ENCODE measurements at places on chromosomes 5 and 9.

DNA sequence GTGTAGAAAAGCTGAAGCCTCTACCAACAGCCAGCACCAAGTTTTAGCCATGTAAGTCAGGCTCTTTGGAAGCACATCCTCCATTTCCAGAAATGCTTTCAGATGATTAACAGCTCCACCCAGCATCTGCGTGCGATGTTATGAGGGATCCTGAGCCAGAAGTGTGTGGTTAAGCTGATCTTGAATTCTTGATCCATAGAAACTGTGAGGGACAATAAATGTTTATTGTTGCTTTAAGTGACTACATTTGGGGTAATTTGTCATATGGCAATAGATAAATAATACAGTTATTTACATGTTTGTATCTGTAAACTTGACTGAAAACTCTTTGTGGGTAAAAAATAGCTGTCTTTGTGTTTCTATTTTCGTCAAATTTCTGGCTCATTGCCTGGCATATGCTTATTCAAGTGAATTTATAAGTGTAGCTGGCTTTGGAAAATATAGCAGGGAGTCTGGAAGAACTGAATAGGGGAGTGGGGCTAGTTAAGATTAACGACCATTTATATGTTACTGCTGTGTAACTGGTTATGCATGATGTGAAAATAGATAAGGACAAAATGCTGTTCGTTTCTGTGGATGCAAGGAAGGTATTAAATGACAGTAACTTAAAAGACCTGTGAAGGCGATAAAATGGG is 234.1 kb downstream of the LRRC70 start:
- DNase-seq = peak; percentile 54

DNA sequence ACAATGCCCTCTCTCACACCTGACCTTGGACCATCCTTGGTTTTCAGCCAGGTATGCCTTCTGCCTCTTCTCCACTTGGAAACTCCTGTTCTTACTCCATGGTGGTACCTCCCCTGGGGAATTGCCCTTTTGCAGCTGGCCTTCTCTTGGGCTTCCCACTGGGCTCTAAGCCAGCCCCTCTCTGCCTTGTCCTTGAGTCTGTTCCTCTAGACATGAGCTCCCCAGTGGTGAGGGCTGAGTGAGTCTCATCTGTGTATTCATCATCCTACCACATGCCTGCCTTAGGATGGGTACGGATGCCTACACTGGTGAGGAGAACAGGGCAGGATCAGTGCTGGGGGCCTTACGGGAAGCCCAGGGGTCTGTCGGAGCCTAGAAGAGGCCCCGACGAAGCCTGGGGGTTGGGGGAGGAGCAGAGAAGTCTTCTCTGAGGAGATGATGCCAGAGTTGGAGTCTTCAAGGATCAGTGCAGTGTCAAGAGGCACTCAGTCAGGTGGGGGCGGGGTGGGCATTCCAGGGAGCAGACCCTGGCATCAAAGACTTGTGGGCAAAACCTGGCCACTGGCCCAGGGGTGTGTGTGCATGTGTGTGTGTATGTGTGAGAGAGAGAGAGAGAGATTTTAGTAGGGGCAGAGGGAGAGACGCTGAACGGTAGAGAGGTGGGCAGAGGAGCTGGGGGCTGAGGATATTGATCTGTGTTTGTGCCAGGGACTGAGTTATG is 5.2 kb upstream of the CRB2 start:
- no peak for DNase-seq

GRCh38 chr5:110548171-110548570 is 178.3 kb downstream of the TMEM232 start:
- no peak for DNase-seq

GRCh38 chr5:6490693-6491092 is 42.0 kb downstream of the UBE2QL1 start:
- DNase-seq = peak; percentile 56

GRCh38 chr9:125255781-125256391 is 5.7 kb upstream of the GAPVD1 start:
- DNase-seq = no peak

GRCh38 chr5:149938279-149938678 is 6.3 kb downstream of the PDE6A start:
- peak; percentile 51 for DNase-seq

DNA sequence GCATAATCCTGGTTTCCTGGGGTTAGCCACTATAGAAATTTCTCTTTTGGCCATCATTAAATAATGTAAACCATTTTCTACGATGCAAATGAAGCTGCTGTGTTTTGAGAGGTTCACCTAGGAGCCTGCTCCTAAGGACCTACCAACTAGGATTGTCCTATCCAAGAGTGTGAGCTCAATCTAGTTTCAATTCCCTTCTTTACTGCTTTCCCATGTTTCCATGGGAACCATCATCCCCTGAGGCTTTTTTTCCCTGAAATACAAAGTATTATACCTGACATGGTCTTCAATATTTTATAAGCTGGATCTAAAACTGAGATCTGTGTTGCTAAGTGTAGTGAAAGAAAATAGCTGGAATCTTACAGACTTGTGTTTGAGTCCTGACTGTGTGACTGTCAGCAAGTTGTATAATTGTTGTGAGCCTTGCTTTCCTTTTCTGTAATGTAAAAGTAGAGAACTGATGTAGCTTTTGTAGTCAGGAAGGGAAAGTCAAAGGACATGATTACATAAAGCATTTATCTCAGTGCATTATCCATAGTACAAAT is 453.2 kb downstream of the PRR16 start:
- no peak for DNase-seq

GRCh38 chr5:78829811-78830527 is 155.1 kb downstream of the ARSB start:
- no peak for DNase-seq

GRCh38 chr5:38462976-38463633 is 93.3 kb downstream of the LIFR start:
- DNase-seq = no peak

GRCh38 chr5:163913548-163913947 is 408.1 kb downstream of the MAT2B start:
- DNase-seq = no peak

DNA sequence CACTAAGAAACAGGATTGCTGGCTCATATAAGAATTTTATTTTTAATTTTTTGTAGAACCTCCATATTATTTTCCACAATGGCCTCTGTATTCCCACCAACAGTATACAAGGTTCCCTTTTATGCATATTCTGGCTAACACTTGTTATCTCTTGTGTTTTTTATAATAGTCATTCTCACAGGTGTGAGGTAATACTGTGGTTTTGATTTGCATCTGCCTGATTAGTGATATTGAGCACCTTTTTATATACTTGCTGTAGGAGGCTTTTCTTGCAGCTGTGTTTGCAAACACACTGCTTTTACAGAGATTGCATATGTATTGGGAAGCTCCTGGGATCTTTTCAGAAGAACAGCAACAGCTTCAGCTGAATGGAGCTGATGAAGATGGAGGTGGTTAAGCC is 164.8 kb downstream of the DEPDC1B start:
- no peak for DNase-seq

DNA sequence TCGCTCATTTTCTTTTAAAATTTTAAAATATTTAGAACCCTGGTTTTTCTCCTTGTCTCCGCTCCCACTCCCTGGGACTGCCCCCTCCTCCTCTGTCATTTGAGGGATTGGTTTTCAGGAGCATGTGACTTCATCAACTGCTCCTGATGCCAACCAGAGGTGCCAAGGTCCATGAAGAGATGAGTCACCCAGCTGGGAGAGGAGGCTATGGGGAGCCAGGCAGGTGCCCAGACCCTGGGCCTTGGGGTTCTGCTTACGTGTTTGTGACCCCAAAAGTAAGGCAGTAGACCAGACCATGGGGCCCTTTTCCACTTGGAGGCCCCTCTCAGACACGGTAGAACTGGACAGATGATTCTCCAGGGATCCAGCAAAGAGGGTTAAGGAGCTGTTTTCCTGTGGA is 167.0 kb downstream of the FGF18 start:
- no peak for DNase-seq

GRCh38 chr5:142141463-142141862 is 32.9 kb downstream of the NDFIP1 start:
- no peak for DNase-seq

DNA sequence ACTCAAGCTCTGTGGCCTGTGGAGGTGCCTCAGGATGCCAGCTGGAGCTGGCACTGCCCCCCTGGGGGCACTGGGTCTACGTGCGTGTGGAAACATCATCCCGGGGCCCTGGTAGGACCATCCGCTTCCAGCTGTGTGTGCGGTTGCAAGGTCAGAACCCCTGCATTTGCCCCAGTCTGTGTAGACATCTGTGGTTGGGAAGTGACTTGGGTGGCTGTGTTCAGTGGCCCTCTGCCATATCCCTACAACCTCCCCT is 12.5 kb downstream of the TMEM8B start:
- no peak for DNase-seq

- no peak for DNase-seq
Observed at GRCh38 chr5:179620293-179620692, 3.2 kb downstream of the HNRNPH1 start.

Data from foreskin melanocyte (primary cell).